COLO829 (cell line): ENCODE measurements at places on chromosomes 13 and 19.

- peak; percentile 51 for DNase-seq
These were observed 177.5 kb downstream of the DCLK1 start for GRCh38 chr13:35953537-35954206.

DNA sequence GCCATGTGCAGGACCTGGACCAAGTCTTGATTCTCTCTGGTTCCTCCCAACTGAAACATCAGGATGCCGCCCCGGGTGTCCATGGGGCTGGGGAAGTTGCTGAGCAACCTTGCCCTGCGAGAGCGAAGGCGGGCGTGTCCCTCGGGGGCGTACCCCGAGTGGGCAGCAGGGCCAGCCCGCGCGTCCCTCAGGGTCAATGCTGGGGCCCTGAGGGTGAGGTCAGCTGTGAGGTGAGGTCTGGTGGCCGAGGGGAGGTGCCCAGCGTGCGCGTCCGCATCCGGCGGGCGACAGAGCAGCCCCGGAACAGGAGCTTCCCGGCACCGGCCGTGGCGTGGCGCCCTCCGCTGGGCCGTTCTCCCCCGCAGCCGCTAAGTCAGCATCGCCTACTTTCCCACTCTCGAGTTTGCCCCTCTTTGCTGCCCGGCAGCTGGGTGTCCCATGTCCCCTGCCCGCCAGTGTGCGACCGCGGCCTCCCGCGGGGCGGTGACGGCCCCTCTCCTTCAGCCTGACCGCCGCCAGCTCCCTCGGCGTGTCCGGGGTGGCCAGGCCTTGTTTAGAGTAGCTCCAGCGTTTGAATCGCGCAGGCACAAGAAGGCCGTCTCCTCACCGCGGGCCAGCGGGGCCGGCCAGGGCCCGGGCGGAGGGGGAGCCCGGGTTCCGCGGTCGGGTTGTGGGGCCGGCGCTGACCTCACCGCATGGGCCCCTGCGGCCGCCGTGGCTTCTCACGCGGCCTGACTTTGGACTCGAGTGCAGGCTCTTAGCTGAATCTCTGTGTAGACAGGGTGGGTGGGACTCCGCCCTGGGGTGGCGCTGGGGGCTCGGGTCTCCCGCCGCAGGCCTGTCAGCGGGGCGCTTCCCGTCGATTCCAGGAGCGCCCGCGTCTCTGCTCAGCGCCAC lies 33.0 kb downstream of the GJA3 start:
- no peak for DNase-seq

DNA sequence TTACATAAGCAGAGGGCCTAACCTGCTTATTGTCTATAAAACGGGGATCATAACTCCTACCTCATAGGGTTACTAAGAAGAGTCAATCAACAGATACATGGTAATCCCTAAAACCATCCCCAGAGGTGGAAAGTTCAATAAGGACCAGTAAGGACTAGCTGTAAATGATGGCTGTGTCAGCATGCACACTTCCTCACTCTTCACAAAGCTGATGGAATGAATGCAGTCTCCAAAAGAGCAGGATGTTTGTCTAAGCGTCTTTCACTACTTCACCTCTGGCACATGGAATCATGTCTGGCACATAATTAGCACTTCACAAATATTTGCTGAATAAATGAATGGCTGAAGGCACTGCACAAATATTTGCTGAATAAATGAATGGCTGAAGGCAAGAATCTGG lies 134.2 kb downstream of the MIPEP start:
- no peak for DNase-seq

- DNase-seq = no peak
These were observed 11.3 kb downstream of the PRKCSH start for GRCh38 chr19:11446652-11447301.

DNA sequence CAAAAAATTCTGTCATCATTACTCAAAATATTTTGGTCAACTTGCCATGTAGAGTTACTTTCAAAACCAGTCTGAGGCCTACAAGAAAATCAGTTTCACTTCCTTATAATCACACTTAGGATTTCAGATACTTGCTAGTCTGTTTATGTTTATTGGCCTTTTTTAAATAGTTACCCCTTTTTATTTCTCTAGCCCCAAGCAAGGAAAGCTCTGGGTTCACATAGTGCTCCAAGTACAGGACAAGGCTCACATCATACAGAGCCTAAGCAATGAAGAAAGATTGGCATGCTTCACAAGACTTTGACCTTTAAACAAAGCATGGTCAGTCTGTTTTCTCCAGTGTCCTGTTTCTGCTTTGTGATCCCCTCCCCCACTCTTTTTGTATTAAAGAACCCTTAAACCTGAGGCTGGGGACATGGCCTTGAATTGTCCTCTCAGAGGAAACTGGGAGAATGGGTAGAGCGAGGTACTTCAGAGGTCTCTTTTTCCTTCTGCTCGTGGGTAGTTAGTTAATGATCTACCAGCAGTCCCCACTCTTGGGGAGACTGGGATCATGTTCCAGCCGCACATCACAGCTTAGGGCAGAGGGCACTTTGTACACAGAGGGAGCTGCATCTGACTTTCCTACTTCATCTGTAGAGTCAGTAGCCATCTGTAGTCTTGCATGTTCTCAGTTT lies 30.7 kb downstream of the CEACAM1 start:
- peak; percentile 26 for DNase-seq

GRCh38 chr13:31614073-31614472 lies 125.3 kb upstream of the RXFP2 start:
- DNase-seq = no peak

DNA sequence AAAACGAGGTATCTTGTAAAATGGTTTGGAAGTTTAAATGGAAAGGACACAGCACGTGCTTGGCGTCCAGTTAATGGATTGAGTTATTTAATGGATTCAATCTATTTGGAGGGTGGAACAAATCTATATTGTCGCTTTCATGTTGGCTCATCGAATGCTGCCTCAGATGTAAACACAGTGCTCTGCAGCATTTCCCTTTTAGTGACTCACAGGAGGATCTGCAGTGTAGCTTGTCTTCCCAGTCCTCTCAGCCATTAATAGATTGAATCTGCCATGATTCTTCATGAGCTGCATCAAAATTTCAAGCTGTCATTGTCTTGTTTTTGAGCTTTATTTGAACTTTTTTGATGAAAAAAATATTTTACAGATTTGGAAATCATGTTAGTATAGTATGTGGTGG lies 44.7 kb downstream of the DHRS12 start:
- DNase-seq = no peak

- no peak for DNase-seq
These were observed 112.1 kb downstream of the ZNF737 start for GRCh38 chr19:20453425-20453935.

DNA sequence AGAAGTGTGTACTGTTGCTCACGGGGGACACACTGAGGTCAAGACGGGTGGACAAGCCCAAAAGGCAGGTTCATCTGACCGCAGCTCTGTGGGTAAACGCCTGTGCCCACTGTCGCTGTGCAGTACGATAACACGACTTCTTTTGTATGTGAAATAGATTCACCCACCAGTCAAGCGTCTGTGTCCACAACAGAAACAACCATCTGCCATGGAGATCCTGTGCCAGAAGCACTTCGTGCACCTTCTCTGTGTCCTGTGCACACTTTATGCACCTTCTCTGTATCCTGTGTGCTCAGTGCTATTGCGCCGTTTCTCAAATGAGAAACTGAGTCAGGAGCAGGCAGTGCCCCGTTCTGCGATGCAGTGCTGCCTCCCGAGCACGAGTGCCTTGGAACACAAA lies 138.9 kb downstream of the ATP11A start:
- no peak for DNase-seq

DNA sequence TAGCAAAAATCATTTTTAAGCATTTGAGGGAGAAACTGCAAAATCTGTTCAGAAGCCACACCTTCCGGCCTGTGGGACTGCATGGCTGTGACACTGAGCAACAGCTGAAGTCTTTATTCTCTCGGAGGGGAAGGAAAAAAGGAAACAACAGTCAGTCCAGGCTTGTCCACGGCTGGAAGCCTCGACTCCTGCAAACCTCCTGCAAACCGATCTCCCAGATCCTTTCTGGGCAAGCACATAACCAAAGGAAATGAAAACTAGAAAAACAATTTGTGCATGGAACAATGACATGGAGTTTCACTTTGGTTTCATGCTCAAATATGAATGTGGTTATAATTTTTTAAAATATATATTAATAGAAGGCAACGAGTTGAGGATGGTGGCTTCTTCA lies 1.0 kb downstream of the COL4A1 start:
- DNase-seq = no peak

DNA sequence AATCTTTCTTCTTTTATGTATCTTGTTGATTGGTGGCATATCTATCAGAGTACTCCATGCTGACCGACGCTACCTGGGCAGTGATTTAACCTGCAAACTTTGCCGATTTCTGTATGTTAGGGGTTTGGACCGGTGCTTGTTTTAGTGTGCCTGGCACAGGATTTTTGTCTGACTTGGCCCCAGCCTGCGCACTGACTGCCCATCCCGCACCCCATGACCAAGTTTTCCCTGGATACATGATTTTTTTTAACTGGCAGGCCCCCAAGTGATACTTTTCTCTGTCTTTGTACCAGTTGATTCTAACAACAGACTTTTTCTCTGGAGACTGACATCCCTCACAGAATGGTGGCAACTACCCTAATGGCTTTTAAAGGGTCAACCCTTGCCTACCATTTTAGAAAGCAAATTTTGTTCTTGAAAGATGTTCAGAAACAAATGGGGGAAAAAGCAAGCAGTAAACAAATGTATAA lies 69.0 kb upstream of the C1QTNF9B start:
- no peak for DNase-seq

GRCh38 chr19:14497228-14497921 lies 1.4 kb upstream of the GIPC1 start:
- peak; percentile 78 for DNase-seq

DNA sequence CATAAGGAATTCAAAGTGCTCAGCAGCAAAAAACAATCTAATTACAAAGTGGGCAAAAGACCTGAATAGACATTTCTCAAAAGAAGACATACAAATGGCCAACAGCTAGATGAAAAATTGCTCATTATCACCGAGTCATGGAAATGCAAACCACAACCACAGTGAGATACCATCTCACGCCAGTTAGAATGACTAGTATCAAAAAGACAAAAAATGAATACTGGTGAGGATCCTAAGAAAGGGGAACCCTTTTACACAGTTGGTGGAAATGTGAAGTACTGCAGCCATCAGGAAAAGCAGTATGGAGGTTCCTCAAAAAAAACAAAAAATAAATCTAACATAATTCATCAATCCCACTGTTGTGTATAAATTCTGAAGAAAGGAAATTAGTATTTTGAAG lies 1206.1 kb downstream of the EFNB2 start:
- no peak for DNase-seq

DNA sequence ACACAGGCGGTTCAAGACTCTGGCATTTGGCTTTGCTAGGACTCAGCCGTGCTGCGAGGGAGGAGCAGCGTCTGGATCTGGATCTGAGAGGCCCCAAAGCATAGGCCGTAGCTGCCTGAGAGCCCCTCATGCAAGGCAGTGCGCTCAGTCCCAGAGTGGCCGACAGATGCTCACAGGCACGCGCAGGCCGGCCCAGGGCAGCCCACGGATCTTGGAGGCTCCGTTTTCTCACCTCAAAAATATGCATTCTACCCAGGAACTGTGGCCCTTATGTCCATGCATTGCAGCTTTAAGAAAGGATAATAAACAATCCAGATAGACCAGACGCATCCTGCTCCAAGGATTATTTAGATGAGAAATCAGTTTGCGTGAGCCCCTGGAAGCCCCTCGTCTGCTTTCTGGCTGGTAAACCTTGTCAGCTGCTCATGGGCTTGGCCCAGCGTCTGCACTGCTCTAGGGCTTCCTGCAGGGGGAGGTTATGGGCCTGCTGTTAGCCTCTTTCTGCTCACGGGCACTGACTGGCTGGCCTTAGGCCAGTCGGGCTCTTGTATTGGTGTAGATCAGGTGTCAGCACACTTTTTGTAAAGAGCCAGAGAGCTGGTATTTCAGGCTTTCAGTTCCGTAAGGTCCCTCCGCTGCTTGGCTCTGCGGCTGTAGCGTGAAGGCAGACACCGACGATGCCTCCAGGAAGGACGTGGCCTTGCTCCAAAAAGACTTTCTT lies 24.2 kb downstream of the TEX29 start:
- no peak for DNase-seq

GRCh38 chr19:2167896-2168618 lies 4.3 kb downstream of the DOT1L start:
- DNase-seq = no peak

DNA sequence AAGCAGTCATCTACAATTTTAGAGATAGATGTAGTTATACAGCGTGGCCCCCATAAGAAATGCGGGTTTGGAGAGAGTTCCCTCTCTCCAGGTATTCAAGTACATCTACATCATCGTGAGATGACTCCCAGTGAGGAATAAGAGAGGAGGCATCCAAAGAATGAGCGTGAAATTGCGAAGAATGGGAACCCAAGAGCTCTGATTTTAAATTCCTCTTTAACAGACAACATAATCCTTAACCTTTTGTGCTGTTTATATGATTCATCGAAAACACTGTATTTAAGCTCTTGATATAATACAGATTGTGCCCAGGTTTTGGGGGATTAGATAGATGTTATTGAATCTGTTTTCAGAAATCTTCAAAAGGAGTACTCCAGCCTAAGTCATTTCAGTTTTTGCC lies 161.5 kb downstream of the COG6 start:
- no peak for DNase-seq

DNA sequence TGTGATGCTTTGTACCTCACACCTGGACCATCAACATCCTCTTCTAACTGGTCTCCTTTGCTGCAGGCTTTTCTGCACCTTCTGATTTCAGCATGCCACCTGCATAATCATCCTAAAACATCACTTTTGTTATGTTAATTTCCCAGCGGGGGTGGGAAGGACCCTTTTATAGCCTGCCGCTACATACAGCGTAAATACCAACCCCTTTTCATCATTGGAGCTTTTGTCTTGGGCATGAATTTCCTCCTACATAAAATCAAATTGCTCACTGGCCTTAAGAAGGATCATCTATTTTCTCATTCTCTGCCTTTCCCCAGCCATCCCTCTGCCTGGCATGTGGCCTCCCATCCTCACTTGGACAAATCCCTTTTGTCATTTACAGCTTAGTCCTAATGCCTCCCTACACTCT lies 124.7 kb downstream of the RBM26 start:
- DNase-seq = no peak

DNA sequence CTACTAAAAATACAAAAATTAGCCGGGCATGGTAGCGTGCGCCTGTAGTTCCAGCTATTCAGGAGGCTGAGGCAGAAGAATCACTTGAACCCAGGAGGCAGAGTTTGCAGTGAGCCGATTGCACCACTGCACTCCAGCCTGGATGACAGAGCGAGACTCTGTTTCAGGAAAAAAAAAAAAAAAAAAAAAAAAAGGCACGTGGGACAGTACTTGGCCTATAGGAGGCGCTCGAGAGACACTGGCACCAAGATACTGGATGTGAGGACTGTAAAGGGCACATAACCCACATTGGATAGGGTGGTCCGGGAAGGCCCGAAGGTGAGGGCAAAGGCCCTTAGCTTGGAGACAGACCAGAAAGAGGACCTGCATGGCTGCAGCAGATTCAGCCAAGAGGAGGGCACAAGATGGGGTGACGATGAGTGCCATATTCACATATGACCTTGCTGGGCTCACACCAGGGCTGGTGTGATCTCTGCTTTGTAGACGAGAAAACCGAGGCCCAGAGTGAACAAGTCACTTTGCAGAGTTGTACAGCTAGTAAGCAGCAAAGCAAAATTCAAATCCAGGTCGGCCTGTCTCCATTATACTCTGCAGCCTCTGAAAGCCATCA lies 89.4 kb downstream of the DPF1 start:
- DNase-seq = peak; percentile 45

GRCh38 chr13:97568850-97569249 lies 134.9 kb downstream of the RAP2A start:
- DNase-seq = no peak
